ENCODE measurements at places on chromosomes 6 and 20. TPM values are rescaled to one million over a fixed set of nuclear protein-coding genes. Genes with fewer than 3 reads are reported as not detected.
A peak's percentile ranks its signal among the peaks of the same experiment; 100 is the strongest.

CDSN gene
- not detected for total RNA-seq

TRIM10 gene
- 1.4 TPM for total RNA-seq

DNA sequence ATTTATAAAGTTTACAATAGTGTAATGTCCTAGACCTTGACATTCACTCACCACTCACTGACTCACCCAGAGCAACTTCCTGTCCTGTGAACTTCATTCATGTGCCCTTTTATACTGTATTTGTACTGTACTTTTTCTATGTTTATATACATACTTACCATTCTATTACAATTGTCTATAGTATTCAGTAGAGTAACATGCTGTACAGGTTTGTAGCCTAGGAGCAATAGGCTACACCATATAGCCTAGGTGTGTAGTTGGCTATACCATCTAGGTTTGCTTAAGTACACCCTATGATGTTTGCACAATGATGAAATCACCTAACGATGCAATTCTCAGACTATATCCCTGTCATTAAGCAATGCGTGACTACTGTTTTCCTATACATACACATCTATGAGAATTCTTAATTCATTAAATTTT is 17.5 kb downstream of the EDEM2 start:
- DNase-seq: peak; percentile 50

GRCh38 chr6:152356662-152357061 is 280.5 kb downstream of the SYNE1 start:
- DNase-seq: no peak

GRCh38 chr20:1462001-1462400 is 4.6 kb downstream of the NSFL1C start:
- no peak for DNase-seq

GRCh38 chr6:74914888-74915287 is 291.0 kb downstream of the COL12A1 start:
- no peak for DNase-seq

DNA sequence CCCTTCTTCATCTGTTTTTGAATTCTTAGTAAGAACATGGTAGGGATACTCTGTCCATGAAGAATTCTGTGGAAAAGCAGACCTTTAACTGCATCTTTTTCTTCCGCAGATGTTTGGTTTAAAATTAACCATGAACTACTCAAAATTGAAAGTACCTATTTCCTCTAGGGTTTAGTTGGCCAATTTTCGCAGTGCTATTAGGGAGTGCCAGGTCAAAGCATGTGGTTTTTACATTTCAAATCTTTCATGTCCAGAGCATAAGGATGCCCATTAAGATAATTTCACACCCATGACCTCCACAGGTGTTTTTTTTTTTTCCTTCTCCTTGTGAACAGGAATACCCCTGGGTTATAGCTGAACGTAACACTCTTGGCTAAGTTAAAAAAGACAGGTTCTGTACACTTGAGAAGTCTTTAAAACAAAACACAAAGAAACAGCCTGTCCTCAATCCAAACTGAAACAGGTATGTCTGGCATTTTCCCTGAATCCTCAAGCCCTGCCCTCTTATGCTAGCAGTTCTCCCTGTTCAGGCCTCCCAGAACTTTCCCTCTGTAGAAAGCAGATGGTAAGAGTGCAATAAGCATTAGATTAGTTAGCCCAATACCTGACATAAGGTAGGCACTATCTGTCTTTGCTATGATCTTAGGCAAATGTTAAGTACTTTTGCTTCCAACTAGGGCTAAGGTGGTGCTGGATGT is 67.1 kb downstream of the ELOVL5 start:
- DNase-seq: no peak

FAM83B gene
- total RNA-seq: 21.1 TPM

DNA sequence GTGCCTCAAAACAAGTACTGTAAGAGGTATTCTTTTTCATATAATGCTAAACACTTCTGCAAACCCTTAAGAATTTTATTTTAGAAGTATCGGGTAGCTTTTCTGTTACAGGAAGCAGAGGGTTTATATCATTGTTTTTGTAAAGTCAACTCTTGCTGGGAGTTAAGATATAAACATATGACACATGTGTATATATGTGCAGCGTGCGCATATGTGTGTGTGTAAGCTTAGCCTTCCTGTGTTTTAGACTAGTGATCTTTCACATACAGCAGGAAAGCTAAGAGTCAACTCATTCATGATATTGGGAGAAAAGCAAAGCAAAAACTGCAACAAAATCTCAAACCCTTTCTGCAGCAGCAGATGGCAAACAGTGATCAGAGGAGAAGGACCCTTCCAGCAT is 102.4 kb downstream of the ARID1B start:
- DNase-seq: no peak

SAMD5 gene
- total RNA-seq: 14.0 TPM

DNA sequence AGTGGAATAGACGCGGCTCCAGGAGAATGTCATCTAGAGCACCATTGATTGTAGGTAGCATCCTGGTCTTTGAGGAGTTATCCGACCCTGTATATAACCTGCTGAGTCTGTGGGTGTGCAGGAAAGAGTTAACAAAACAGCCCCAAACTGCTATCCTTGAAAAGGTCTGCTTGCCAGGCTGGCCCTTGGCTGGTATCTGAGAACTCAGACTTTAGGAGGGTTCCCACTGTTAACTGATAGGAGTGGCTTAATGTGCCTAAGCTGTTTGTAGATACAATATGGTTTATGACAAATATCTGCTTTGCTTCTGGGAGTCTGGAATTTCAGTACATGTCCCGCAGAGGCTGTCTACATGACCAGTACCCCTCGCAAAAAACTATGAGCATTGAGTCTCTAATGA is 27.6 kb upstream of the MCUR1 start:
- no peak for DNase-seq

- no peak for DNase-seq
Measured at GRCh38 chr20:40254023-40254772, 434.8 kb downstream of the MAFB start.

CST2 gene
- total RNA-seq: not detected

CCN6 gene
- not detected for total RNA-seq
